ENCODE measurements at places on chromosomes 4 and X. TPM values are rescaled to one million over a fixed set of nuclear protein-coding genes. Genes with fewer than 3 reads are reported as not detected.

The AKAP17A gene
- 73.0 TPM for total RNA-seq

The MSX1 gene
- total RNA-seq: 0.11 TPM

The JAKMIP1 gene
- total RNA-seq: 12.7 TPM

DNA sequence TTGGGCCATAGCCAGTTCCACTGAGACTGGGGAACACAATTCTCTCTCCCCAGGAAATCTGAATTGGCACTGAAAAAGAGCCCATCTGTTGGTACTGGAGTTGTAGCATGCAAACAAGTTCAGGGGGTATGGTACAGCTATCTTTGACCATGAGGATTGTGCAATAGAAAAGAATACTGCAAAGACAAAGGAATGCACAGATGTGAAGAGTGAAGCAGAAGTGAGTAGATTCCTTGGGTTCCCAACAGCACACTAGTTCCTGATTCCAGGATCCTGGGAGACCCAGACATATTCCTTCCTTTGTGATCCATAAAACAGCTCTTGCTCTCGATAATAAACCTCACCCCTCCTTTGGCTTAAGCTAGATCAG is 43.3 kb upstream of the CTAG2 start:
- H3K36me3 ChIP-seq: peaks cover 22% of the 10 kb centered on the region
- no peaks in the 10 kb centered on the region for H3K4me1 ChIP-seq
- no peaks in the 10 kb centered on the region for H3K27me3 ChIP-seq
- no peak overlapping the region for H3K27ac ChIP-seq

GRCh38 chr4:12724510-12724909 is 759.6 kb downstream of the RAB28 start:
- no peak overlapping the region for H3K27ac ChIP-seq
- no peaks in the 10 kb centered on the region for H3K4me1 ChIP-seq
- DNase-seq: no peak
- no peak overlapping the region for H3K4me3 ChIP-seq
- no peaks in the 10 kb centered on the region for H3K27me3 ChIP-seq

- H3K27me3 ChIP-seq: no peaks in the 10 kb centered on the region
- no peak overlapping the region for H3K4me3 ChIP-seq
- no peaks in the 10 kb centered on the region for H3K4me1 ChIP-seq
- no peaks in the 10 kb centered on the region for H3K36me3 ChIP-seq
Observed at GRCh38 chr4:633976-634598, 8.7 kb downstream of the PDE6B start.

DNA sequence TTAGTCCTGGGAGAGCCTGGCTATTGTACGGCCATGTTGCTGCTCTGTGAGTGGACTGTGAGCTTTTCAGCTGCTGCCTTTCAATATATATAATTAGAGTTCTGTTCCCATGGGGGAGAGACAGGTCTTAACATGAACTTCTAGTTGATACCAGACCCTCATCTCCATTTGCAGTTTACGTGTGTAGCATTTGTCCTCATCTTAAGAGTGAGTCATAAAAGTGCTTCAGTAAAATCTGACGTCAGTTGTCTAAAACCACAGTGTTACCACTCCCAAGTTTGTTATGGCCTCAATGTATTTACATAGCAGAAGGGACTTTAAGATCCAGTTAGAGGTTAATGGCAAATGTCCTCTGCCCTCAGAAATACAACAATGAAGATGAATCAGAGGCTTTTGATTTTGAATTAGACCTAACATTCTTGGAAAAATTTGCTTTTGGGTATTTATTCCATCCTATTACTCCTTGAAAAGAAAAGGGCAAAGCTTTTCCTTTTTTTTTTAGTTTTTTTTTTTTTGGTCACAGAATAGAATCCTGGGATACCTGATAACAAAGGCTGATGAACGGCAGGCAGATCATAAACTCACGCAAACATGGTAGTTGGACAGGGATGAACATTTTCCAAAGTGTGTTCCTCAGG is 38.6 kb downstream of the PHOX2B start:
- H3K36me3 ChIP-seq: no peaks in the 10 kb centered on the region
- no peak overlapping the region for H3K27ac ChIP-seq
- no peaks in the 10 kb centered on the region for H3K4me1 ChIP-seq
- H3K27me3 ChIP-seq: no peaks in the 10 kb centered on the region

- no peaks in the 10 kb centered on the region for H3K4me1 ChIP-seq
- DNase-seq: no peak
- H3K4me3 ChIP-seq: no peak overlapping the region
- no peaks in the 10 kb centered on the region for H3K27me3 ChIP-seq
Observed at GRCh38 chr4:64271601-64272081, 137.6 kb downstream of the TECRL start.

DNA sequence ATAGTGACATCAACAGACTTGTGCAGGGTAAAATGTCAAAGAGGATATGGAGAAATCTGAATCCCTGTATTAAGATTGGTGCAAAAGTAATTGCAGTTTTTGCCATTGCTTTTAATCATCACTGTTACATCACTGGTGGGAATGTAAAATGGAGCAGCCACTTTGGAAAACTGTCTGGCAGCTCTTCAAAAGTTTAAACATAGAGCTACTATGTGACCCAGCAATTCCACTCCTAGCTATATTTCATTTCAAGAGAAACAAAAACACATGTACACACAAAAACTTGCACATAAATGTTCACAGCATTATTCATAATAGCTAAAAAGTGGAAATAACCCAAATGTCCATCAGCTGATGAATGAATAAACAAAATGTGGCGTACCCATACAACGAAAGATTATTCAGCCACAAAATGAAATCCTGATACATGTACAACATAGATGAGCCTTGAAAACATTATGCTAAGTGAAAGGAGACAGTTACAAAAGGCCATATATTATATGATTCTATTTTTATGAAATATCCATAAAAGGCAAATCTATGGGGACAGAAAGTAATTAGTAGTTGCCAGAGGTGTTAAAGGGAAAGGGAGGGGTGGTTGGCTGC is 106.4 kb downstream of the AMELX start:
- no peaks in the 10 kb centered on the region for H3K36me3 ChIP-seq
- H3K4me3 ChIP-seq: no peak overlapping the region
- H3K27me3 ChIP-seq: no peaks in the 10 kb centered on the region
- no peak overlapping the region for H3K27ac ChIP-seq
- no peak for DNase-seq

Data from CD8-positive, alpha-beta memory T cell (primary cell).